ENCODE measurements at places on chromosomes 6 and 20.

DNA sequence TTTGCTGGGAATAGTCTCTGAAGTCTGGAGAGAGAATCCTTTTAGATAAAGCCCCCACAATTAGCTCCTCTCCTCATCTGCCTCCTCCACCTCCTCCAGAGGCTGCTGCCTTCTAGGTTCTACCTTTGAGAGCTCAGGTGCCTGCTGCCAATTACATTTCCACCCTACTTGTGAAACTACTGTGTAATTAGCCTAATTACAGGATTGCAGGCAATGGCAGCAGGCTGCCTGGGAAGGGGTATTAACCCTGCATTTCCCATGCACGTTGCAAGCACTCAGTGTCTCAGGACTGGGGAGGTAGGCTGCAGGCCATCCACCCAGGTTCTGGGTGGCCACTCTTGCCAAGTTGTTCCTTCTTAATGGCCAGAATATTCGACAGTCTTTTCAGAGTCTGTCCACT, 215.6 kb upstream of the ZNF217 start:
- no peak for DNase-seq

DNA sequence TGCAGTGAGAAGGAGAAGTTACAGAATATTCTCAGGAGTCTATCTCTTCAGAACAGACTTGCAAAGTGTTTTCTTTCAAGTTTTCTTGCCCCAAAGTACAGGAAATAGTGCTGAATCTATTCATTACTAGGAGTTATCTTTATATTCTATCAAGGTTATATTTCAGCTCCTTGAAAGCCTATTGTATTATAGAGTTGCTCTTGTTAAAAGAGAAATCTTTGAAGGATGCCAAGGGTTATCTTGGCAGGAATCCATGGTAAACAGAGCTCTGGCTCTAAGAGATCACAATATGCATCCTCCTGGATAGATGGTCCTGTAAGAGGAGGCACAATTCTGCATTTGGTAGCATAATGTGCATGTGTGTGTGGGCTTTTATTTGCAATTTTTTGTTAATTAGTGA, 21.2 kb upstream of the SNRPB2 start:
- DNase-seq, result no peak

- DNase-seq, result no peak
Measured at GRCh38 chr6:12260458-12261093, 29.6 kb upstream of the EDN1 start.

DNA sequence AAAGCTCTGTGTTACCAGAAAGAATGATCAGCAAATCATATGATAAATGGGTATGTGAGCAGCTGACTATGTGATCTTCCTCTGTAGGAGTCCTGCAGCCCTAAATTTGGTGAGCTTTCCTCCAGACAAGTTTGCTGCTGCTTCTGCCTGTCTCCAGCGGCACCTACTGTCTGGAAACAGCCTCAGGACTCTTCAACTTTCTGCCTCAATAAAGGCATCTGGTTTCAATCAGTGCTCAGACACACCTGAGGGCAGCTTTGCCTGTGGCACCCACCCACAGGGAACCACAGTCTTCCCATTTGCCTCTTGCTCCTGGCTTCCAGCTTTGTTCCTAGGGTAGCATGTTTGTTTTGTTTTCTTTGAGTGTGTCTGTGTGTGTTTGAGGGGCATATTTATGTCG, 727.9 kb upstream of the MAN1A1 start:
- DNase-seq, result no peak

DNA sequence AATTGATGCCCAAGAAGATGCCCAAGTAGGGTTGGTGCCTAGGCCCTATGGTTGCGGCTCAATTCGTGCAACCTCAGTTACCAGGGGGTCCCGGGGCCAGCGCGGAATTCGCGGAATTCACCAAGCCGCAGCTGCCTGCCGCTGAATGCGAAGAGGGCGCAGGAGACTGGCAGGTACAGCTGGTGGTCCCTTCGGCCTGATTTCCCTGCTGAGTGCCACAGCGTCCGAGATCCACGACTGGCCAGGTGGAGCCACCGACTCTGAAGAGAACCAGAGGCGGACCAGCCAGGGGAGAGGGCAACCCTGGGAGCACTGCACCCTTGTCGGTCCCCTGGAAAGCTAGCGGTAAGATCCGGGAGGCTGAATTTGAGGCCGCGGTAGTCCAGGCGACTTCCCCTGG, 6.8 kb upstream of the TFAP2D start:
- DNase-seq, result no peak

DNA sequence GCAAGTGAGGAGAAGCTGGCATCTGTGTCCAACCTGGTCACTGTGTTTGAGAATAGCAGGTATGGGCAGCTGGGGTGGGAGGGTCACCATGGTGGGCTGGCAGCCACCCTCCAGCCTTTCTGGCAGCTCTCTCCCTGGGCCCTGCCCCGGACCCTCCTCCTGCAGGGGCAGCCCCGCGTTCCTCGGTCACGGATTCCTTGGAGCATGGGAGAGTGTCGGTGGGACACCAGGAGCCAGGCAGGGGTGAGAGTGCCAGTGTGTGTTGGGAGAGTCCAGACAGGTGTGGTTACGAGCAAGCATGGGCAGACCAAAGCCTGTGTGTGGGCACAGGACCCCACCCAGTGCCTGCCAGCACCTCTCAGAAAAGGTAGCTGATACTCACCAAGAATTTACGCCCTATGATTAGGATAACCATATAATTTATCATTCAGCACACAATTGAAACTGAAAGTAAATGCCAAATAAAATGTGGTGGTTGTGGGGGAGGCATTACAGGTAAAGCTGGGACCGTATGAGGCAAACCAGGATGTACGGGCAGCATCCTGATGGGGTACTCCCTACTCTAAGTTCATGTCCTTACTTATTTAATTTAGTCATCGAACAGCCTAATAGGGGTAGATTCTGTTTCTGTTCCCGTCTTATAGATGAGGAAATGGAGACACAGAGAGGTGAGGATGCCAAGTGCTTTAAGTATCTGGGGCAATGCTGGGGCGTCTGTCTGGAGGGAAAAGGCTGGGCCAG, 542 bp downstream of the FGD2 start:
- no peak for DNase-seq

GRCh38 chr6:134806180-134806798, 143.6 kb downstream of the ALDH8A1 start:
- DNase-seq, result no peak

DNA sequence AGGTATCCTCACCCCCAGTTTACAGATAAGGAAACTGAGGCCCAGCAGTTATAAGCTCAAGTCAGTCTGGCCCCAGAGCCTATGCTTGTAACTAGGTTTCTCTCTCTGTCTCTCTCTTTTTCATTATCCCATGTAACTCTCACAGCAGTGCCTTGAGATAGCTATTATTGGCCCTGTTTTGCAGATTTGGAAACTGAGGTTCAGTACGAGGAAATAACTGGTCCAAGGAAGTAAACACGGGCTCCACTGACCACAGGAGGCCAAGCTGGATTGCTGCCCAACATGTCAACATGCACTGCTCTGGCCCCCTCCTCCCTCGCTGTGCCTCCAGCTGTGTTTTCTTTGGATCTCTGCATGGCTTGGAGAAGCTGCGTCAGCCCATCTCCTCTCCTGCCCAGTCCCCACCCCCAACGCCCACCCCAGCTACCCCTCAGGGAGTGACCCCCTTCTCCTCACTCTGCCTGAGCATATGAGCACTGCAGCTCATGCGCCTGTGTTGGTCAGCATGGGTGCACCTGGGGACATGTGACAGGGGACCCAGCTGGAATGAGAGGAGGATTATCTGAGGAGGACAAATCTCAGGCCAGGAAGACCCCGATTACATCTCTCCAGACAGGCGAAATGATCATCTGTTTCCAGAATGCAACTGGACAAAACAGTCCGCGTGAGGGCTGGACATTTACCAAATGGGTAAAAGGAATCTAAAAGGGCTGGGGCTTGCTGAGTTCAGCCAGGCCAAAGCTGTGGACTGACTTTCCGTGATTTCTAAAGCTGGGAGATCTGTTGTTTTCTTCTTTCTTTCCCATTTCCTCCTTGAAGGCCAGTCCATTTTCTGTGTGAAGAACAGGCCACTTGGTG, 7.8 kb upstream of the PLTP start:
- peak; percentile 86 for DNase-seq

DNA sequence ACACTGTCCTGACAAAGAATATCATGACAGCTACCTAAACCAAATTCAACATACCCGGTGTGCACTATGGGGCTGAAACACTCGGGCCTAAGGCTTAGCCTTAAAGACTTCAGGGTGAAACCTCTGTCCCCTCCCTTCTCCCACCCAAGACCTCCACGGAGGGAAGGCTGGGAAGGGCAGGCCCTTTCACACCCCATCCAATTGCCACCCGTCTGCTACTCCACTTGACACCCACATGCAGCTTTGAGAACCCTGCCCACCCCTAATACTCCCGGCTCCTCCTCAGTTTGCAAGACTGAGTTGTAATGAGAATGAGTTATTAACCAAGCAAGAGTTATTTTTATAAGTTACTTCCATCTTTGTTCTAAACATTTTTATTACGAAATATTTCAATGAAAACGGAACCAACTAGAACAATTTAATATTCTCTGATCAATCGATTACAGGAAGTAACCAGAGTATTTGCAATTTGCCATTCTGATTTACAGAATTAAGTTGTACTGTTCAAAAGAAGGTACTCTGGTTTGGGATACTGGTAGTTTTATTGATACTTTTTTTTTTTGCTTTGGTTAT, 3.7 kb downstream of the TAF4 start:
- DNase-seq, result no peak

DNA sequence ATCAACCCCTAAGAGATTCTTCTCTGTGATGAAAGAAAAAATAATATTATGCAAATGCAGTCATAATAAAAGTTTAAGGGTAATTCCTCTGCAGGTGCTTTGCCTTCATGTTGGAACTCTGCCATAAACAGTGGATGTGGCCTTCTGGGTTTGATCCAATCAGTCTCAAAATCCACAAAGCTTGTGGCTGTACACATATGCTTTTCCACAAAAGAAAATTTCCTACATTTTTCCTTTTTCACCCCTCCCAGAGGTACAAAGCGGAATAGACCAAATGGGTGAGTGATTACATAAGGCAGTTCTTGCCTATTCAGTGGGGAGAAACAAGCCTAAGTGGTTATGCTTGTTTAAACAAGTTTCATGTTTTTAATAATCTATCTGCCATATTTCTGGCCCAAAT, 16.7 kb downstream of the CALHM5 start:
- DNase-seq, result no peak

GRCh38 chr6:71724456-71725125, 161.8 kb upstream of the RIMS1 start:
- DNase-seq, result no peak

GRCh38 chr6:40039042-40039441, 104.8 kb upstream of the MOCS1 start:
- DNase-seq, result no peak

- peak; percentile 12 for DNase-seq
Measured at GRCh38 chr6:85640821-85641220, 1.9 kb downstream of the SYNCRIP start.

GRCh38 chr6:33392595-33392948, 949 bp downstream of the KIFC1 start:
- no peak for DNase-seq

DNA sequence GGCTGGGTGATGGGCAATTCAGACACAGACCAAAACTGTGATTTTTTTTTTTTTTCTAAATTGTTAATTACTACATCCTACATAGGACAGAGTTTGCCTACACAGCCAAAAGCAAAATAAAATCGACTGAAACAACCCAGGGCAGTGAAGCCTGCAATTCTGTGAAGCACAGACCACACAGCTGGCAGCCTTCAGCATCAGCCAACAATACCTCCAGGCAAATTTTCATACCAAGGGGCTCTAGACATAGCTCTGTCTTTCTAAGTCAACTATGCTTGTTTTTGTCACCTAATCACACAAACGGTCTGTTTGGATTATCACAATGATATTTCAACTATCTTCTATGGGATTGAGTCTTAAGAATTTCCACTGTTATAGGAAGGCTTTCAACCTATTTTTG, 17.6 kb downstream of the RMND1 start:
- DNase-seq, result no peak

GRCh38 chr6:167472148-167472547, 147.3 kb downstream of the TTLL2 start:
- no peak for DNase-seq

DNA sequence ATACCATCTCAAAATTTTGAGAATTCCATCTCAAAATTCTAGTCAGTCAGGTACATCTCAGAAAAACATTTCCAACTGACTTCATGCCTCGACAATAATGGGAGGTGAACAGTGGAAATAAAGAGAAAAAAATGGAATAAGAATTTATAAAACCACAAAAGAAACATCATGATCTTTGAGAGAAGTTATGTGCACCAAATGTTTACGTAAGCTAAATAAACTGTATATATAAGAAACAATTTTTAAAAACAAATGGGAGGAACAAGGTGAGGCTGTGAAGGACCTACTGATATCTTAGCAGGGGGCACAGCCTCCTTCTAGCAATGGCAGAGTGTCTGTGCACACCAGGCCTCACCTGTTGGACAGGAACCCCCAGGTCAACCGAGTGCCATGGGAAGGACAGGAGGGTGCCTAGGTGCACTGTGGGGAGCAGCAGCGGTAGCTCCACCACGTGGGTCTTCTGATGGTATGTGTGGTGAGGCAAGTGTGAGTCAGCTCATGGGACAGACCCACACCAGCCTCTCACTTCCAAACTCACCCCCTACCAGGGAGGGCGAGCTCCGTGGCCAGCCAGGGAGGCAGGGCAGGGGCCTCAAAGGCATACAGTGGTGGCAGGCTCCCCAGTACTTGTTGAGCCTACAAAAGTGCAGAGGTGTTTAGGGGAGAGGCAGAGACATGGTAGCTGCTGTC, 23.2 kb downstream of the DIDO1 start:
- DNase-seq, result peak; percentile 31

GRCh38 chr6:135759831-135760230, 91.7 kb upstream of the PDE7B start:
- no peak for DNase-seq

GRCh38 chr6:164294047-164294784, 879.7 kb downstream of the QKI start:
- no peak for DNase-seq

GRCh38 chr20:38186788-38187221, 21.7 kb upstream of the TGM2 start:
- DNase-seq, result peak; percentile 68

GRCh38 chr20:35257175-35257909, 20.6 kb downstream of the MMP24OS start:
- DNase-seq, result peak; percentile 47

- no peak for DNase-seq
Measured at GRCh38 chr20:64241061-64241460, 14.5 kb upstream of the PCMTD2 start.

DNA sequence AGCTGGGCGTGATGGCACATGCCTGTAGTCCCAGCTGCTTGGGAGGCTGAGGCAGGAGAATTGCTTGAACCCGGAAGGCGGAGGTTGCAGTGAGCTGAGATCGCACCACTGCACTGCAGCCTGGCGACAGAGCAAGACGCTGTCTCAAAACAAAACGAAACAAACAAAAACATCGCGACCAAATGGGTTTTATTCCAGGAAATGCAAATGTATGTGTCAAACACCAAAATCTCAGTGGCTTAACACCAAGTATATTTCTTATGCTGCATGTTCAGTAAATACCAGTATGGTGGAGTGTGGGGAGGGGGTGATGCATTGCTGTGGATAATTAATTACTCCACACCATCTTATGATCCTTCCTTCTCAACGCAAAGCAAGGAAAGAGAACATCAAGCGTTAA, 28.1 kb downstream of the ACTR5 start:
- no peak for DNase-seq

- peak; percentile 57 for DNase-seq
Measured at GRCh38 chr20:32796981-32797451, 22.7 kb upstream of the MAPRE1 start.

GRCh38 chr6:34056305-34057108, 89.4 kb downstream of the GRM4 start:
- peak; percentile 85 for DNase-seq

All from foreskin fibroblast (primary cell).